ENCODE measurements at places on chromosomes 1 and 21.

GRCh38 chr1:43796111-43796581 lies 88.8 kb downstream of the ST3GAL3 start:
- DNase-seq = no peak

GRCh38 chr1:94903280-94904009 lies 23.5 kb downstream of the CNN3 start:
- no peak for DNase-seq

GRCh38 chr1:101769520-101769919 lies 227.2 kb downstream of the OLFM3 start:
- DNase-seq = no peak

GRCh38 chr1:167659450-167659849 lies 29.4 kb downstream of the RCSD1 start:
- no peak for DNase-seq

GRCh38 chr21:41835711-41836154 lies 43.4 kb downstream of the PRDM15 start:
- no peak for DNase-seq

GRCh38 chr1:34113887-34114286 lies 51.1 kb downstream of the CSMD2 start:
- DNase-seq = no peak

DNA sequence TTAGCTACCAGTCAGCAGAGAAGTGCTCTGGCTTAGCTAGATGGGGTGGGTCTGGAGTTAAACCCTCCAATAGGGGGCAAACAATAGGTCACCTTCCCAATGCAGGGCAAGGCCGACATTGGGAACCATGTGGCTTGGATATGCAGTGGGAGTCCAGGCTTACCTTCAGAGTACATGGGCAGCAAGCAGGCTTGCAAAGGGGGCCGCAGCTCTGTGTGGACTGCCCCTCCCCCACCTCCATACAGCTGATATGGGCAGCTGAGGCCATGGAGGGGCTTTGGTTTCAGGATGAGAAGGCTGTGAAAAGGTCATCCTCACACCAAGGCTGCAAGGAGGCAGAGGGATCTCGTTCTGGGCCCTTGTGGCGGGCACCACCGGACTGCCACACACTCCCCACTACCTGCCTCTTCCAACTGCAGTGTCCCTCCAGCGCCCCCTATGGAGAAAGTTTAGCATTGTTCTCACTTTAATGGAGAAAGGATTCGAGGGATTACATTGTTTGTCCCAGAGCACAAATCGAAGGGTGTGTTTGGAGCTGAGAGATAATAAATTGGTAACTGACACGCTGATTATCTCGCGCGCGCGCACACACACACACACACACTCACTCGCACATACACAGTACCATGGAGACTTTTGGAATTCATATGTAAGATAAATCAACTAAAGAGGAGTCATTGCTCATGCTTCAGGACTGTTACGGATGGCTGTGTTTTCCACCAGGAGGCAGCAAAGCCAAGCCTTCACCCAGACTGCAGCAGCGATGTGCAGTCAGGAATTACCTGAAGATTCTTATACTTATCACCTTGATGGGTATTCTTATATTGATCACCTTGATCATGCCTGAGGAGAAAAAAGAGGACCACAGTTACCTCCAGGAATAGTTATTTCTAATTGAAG lies 7.0 kb upstream of the SMCP start:
- no peak for DNase-seq

DNA sequence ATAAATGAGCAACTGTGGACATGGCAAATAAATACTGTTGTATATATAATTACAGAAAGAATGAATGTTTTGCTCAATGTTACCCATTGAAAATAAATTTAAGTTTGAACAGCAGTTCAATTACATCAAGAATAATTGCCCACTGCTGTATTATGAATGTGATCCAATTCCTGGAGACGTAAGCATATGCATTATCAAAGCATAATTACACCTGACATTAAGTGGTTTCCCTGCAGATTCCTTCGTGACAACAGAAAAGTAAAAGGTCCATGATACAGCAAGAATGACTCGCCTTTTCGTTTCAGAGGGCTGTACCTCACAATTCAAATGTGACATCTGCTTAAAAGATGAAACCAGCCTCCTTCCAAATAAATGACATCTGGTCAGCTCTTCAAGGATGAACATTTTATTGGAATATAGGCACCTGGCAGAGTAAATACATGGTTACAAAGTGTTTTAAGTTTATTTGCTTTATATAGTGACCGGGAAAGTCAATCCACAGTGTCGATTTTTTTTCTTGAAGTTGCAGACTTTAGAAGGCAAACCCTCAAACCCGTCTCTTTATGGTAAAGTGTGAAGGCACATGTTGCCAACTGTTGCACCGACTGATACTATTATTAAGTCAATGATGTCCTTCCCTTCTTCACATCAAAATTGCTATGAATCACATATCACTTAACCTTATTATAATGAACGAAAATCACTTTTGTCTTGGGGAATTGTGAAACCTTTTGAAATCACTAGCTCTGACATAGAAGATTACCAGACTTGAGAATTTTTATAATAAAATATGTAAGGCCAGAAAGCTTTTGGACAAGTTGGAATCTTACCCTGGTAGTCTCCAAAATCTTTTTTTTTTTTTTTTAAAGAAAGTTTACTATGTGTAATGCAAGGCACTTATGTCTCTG lies 36.2 kb upstream of the EDEM3 start:
- no peak for DNase-seq

GRCh38 chr1:206908038-206908437 lies 10.8 kb downstream of the IL24 start:
- no peak for DNase-seq

DNA sequence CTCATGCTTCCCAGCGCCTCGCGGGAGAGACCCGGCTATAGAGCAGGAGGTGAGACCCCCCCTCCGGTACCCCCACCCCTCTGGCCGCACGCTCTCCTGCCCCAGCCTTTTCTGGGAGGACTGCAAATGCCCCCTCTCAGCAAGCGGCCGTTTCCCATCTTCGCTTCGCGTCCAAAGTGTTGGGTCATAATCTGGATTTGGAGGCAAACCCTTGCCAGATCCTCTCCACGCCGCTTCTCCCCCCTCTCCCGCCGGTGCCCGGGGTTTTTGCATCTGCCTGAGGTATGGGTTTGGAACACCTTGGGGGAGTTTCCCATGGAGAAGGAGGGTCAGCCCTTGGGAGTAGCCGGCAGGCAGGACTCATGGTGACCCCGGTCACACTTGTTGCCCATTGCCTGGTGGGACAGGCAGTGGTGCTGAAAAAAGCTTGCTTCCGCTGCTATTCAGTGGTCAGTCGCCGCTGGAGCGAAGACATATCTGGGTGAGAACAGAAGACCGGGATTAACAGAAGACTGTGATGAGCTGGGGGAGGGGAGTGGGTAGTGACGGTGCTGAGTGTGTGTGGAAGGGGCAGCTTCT lies 935 bp downstream of the KCNK2 start:
- no peak for DNase-seq

- no peak for DNase-seq
Observed at GRCh38 chr1:5939271-5940170, 52.7 kb downstream of the NPHP4 start.

DNA sequence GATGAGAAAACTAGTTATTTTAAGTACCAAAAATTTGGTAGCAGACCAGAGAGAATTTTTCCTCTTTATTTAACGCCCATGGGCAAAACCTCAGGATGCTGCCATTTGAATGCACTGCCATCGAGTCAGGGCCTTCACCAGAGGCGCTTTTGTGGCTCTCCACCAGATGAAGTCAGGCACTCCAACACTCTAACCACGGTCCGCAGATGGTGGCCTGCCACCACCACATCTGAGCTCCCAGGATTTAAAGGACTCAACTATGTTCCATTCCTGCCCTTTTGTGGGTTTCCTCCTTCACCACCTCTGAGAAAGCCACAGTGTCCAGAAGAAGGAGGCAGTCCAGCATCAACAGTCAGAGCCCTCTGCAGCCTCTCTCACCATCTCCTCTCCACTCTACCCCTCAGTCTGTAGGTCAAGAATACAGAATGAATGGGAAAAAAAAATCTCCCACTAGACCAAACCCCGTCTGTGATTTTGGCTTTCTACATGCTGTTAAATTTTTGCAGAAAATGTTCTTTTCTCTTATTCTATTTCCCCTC lies 647.4 kb downstream of the USP25 start:
- no peak for DNase-seq

GRCh38 chr1:110130113-110130591 lies 17.9 kb downstream of the UBL4B start:
- DNase-seq = no peak

GRCh38 chr21:36948686-36949085 lies 17.8 kb downstream of the HLCS start:
- no peak for DNase-seq

DNA sequence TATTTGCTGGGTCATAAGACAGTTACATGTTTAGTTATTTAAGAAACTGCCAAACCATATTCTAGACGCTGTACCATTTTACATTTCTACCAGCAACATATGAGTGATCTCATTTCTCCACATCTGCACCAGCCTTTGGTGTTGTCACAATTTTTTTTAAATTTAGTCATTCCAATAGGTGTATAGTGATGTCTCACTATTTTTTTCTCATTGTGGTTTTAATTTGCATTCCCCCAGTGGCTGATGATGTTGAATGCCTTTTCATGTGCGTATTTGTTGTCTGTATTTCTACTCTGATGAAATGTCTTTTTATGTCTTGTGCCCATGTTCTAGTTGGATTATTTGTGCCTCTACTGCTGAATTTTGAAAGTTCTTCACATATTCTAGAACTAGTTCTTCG lies 38.4 kb downstream of the NFASC start:
- no peak for DNase-seq

- DNase-seq = no peak
Observed at GRCh38 chr1:39671433-39671792, 494 bp downstream of the NT5C1A start.

DNA sequence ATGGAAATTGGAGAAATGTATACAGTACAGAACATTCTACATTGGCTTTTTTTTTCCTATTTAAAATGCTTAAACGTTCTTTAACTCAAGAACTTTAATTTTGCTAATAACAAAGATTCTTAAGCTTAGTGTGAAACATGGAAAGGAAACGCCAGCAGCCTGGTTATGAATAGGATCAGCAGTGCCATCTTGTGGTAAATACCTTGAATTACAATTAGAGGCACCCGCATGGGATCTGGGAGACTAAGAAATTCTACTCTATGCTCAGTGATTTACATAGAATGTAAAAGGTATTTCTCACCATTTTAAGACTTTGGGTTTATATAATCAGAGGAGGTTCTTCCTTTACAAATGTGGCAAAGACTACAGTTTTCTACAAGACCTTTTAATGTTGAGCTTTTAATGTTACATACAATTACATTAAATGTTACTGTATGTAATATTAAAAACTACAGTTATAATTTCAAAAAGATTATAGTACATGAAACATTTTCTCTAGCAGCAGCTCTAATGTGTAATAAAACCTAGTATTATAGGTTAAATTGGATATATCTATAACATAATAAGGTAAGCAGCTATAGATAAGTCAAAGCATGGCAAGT lies 32.1 kb upstream of the APOBEC4 start:
- DNase-seq = peak; percentile 74

GRCh38 chr1:45116820-45117219 lies 89.6 kb downstream of the ZSWIM5 start:
- DNase-seq = no peak

Measured in inflammatory macrophage (primary cell).